Occipital lobe (tissue), 3 donors: ENCODE measurements at places on chromosomes 1 and 21.

DNA sequence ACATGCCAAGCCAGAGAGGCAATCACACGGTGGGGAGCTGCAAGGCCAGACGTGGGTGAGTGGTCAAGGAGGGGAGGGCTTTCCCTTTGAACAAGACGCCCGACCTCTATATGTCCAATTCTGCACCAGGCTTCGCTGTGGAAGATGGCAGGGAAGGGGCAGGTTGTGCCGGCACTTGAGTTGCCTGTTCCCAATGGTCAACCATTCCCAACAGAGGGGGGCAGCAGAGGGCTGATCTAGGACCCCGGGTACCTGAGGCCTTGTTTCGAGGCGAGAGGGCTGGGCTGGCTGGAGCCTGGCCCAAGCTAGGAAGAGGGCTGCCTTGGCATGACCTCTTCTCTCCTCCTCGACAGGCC is 64.9 kb downstream of the TMEM53 start:
- no peak for DNase-seq

DNA sequence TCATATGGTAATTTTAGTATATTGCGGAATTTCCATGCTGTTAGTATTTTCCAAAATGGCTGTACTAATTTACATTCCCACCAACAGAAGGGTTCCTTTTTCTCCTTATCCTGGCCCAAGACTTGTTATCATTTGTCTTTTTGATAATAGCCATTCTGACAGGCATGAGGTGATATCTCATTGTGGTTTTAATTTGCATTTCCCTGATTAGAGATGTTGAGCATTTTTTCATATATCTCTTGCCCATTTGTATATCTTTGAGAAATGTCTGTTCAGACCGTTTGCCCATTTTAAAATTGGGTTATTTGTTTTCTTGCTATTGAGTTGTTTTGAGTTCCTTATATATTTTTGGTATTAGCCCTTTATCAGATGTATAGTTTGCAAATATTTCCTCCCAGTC is 14.0 kb downstream of the CAPZA1 start:
- DNase-seq = no peak

DNA sequence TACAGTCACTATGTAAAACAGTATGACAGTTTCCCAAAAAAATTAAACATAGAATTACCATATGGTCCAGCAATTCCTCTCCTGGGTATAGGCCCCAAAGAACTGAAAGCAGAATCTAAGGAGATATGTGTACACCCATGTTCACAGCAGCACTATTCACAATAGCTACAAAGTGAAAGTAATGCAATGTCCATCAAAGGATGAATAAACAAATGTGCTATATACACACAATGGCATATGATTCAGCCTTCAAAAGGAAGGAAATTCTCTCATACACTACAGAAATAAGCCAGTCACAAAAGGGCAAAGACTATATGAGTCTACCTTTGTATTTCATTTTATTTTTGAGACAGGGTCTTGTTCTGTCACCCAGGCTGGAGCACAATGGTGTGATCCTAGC is 120.4 kb downstream of the TOMM20 start:
- DNase-seq = no peak

DNA sequence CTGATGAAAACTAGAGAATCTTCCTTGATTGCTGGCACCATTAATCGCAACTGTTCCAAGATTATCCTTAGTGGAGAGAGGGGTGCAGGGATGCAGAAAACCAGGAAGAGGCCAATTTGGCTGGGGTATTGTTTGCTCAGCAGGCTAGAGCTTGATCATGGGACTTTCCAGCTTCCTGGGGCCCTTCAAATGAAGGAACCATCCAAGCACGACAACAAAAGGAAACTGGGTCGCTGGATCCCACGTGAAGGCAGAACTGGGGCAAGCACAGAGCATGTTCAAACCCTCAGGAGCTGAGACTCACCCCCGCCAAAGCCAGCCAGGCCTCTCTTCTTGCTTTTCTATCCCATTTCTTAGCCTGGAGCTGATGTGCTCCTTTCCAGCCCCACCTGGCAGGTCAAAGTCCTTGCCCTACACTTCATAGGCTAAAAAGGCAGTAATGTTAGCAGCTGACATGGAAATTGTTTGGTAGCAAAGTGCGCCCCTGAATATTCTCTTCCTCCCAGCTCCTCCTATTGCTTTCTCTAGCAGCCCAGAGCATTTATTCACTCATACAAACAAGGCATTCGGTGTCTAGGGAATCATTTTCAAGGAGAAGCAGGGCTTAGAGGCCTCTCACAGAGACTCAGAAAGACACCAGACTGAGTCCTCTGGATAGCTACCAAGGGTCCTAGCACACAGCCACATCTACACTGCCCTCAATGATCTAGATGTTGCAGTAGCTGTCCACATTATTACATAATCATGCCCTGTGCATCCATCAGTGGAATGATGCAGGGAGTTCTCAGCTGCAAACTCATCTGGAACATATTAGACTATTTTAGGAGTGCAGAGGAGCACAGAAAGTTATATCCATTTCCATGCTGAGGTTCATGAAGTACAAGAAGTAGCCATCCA is 11.5 kb downstream of the KCNA2 start:
- DNase-seq = peak; percentile 68

DNA sequence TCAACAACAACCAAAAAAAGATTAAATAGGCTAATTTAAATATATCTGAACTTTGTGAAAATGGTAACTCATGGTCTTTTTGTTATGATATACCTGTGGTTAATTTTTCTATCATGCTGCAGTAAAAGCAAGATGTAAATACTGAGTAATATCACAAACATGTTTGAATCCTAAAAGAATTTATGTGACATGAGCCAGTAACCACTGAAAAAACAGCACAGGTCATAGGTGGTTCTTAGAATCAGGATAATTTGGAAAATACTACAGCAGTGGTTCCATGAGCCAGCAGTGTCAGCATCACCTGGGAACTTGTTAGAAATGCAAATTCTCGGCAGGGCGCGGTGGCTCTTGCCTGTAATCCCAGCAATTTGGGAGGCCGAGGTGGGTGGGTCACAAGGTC is 4.1 kb downstream of the ATP5IF1 start:
- DNase-seq = no peak

DNA sequence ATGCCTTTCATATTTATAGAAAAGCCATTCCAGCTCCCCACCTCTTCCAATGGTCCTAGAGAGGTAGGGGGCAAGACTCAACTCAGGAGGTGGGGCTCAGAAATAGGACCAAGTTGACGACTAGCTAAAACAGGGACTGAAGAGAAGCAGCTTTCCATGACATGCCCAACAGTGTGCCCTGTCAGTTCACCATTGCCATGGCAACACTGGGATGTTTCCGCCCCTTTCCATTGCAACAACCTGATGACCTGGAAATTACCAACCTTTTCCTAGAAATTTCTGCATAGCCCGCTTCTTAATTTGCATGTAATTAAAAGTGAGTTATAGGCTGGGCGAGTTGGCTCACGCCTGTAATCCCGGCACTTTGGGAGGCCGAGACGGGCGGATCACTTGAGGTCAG is 22.4 kb upstream of the INTS3 start:
- no peak for DNase-seq

DNA sequence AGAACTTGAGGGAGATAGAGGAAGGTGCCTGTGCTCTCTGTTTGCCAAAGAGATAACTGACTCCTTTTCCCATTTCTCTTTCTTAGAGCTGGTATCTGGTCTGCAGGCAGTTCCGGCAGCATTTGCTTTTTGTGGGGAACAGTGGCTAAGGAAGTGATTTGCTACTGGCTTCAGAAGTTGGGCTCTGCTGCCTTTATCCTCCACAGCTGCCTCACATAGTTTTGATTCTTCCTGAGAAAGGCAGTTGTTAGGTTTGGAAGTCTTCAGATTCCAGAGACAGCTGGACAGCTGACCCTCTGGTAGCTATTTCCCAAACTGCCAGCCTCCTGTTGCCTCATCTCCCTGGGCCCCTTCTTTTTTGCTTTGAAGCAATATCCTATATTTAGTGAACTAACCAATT is 62.6 kb upstream of the MACF1 start:
- DNase-seq = no peak

- no peak for DNase-seq
Observed at GRCh38 chr1:207032528-207033017, at the start of gene C1orf116. Gene C1orf116, minus strand, starts transcription at chr1:207032756. Its CDS starts 5,158 bp downstream, at chr1:207027598.

DNA sequence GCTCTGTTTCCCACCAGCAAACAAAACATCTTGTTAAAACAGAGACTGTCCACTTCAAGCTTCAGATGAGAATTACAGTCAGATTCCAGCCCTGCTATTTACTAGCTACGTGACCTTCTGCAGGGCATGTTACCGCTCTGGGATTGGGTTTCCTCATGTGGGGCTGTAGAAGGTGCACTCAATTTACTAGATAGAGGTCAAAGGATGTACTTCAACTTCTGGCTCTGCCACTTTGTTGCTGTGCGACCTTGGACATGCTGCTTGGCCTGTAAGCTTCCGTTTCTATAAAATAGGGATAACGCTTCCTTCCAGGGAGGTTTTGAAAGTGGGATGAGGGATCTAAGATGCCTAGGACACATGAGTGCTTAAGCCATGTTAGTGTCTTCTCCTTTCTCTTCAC is 46.0 kb upstream of the LRIG2 start:
- no peak for DNase-seq

DNA sequence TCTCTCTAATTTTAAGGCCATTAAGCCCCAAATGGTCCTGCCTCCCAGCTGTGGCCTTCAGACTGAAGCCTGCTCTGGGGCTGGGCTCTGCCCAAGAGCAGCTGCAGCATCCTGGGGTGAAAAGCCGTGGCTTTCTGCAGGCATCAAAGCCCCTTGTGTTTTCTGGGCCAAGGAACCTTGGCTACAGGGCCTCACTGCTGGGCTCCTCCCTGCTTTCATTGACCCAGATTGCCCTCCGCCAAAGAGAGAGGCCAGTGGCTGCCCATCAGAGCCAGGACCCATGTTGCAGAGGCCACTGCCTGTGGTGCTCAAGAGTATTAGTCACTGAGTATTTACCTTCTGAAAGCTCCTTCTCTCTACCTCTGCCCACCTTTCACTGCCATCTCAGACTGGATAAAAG is 1.6 kb downstream of the ZNF648 start:
- DNase-seq = peak; percentile 10

DNA sequence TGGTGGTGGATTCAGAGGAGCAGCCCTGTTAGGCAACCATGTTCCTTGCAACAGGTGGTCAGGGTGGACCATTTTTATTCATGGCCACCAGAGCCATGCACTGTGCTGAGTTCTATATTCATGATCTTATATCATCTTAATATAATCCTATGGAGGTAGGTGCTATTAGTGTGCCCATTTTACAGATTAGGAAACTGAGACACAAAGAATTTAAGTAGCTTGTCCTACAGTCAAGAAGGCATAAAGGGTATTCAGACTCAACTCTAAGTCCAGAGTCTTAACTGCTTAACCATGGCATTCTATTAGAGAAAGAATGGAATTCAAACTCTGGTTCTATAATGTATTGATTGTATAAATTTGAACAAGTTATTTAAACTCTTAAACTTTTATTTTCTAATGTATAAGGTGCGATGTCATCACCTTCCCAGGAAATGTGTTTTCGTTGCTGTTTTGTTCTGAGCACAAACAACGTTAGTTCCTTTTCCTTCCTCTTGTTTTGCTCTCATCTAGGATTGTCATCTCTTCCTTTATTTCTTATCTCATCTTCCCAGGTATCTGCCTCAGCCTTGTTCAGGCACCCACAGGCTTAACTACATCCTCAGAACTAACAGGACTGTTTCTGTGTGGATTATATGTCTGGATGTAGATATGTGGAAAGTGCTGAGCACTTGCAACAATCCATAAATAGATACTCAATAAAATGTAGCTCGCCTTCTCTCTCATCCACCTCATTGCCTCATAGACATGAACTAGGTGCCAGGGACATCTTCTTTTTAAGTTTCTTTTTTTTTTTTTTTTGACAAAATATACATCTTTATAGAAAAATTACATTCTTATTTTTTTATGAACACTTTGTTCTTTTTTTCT is 207.1 kb downstream of the NFIA start:
- no peak for DNase-seq
